ENCODE measurements at places on chromosomes 13 and 19.

DNA sequence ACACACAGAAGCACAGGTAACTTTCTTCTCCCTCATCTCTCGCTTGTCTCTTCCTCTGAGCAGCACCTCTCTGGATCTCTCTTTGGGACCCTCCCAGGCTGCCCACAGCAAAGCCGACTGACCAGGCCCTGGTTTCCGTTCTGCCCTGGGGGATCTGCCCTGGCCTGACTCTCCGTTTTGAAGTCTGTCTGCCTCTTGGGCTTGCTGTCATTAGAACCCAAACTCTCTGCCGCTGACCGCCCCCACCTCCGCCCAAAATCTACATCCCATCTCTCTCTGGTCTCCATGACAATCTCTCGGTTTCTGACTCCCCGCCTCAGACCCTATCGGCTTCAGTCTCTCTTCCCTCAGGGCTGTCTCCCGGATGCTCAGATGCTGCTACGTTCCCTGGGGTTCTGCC, 6.9 kb downstream of the KCNC3 start:
- DNase-seq, result no peak

DNA sequence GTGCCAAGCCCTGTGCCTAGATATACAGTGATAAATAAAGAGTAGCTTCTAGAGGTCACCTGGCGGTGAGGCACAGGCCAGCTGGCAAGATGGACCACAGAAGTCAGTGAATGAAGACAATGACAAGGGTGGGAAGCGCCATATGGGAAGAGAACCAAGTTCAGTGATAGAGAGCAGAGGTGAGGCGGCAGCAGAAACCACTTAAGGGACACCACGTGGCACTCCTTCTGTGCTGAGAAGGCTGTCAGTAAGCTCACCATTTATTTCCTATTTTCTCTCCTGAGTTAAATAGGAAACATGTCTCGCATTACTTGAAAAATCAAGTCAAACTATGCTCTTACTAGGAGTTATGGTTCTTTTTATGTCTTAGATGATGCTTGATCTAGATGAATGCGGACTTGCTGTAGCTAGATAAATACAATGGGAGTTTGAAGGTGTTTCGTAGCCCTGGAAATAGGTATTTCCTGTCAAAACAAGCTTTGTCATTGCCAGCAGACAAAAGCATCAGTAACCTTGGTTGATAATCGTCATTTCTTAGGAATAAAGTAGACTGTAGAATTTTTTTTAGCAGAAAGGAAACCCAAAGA, 17.8 kb downstream of the ALOX5AP start:
- no peak for DNase-seq

DNA sequence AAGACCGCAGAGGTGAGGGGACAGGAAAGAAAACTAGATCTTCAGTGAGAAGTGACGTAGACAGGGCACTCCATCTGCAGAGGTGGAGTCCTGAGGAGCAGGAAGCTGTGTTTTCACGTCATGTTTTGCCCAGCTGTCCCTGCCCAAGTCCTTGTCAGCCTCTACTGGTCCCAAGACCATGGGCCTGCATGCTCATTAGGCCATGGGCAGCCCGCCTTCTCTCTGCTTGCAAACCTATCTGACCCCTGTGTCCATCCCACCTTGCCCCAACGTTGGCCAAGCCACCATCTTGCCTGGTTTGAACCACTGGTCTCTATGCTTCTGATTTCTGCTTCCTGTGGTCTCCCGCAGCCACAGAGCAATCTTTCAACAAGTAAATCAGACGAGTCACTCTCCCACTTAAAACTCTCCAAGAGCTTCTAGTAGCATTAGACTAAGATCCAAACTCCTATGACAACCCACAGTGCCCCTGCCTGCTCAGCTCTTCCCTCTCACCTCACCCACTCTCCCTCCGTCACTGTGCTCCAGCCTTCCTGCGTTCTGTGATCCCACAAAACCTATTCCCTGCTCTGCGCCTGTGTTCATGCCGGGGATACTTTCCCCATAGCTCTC, 18.6 kb upstream of the CCNE1 start:
- DNase-seq, result no peak

DNA sequence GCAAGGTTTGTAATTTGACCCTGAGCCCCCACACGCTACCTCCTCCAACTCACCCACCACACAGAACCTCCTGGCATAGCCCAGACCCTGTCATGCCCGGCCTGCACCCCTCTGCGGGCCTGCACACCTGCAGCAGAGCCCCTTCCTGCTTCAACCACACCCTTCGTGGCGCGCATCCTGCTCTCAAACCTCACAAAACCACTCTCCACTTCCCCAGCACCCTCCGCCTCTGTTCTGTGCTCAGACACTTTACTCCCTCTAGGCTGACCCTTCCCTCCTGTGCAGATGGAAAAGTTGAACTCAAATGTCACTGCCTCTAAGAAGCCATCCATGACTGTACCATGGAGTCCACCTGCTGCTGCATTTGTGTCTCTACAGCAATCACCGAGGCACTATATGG, 28.5 kb downstream of the FAAP24 start:
- no peak for DNase-seq

DNA sequence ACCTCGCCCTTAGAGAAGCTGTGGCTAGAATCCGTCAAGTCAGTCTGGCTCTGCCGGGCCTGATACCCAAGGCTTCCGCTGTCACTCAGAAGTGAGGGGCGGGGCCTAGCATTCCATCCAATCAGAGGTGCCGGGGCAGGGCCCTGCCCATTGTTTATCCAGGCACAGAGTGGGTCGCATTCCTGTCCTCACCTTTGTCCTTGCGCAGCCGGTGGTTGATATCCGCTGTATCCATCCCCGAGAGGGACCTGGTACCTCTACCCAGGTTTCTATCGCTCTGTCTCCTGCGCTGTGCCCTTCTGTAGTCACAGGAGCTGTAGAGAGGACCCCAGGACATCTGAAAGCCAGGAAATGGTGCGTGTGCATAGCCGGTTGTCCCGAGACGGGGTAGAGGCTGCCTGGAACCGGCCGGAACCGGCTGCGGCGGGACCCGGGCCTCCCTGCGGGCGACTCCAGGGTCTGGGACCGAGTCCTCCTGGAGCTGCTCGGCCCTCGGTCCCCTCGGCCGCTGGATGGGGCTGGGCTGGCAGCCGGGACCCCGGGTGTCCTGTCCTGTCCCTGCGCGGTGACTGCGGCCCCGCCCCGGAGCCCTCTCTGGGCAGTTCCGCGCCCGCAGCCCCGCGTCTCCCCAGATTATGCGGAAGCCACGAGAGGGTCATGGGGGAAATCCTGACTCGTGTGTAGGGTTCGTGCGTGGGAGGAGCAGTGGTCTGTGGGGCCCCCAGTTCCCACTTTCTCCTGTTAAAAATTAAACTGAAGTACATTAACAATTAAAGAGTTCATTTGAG, at the start of gene ZNF763:
TSS of gene ZNF763 (plus strand) at position 183 of the 788 bp plus-strand sequence. CDS start at position 352, 169 bp downstream.
- peak; percentile 95 for DNase-seq

GRCh38 chr19:41261474-41262190, 2.5 kb upstream of the HNRNPUL1 start:
- DNase-seq, result no peak

GRCh38 chr13:48220592-48220980, 12.4 kb upstream of the ITM2B start:
- no peak for DNase-seq

DNA sequence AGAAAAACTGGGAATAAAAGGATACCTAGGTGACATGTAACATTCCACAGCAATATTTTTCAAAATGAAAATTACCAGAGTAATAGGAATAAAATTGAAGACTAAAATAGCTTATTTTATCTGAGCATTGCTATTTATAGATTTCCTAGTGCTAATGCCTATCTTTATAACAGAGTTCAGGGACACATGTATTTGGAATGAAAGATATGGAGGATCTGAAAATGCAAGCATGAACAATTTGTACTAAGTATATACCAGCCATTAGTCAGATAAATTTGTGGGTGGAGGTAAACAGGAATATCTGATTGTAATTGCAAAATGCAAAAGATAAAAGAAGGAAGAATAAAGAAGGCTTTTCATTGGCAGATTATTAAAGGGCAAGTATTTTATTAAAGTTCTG, 345.9 kb downstream of the GPC5 start:
- no peak for DNase-seq

DNA sequence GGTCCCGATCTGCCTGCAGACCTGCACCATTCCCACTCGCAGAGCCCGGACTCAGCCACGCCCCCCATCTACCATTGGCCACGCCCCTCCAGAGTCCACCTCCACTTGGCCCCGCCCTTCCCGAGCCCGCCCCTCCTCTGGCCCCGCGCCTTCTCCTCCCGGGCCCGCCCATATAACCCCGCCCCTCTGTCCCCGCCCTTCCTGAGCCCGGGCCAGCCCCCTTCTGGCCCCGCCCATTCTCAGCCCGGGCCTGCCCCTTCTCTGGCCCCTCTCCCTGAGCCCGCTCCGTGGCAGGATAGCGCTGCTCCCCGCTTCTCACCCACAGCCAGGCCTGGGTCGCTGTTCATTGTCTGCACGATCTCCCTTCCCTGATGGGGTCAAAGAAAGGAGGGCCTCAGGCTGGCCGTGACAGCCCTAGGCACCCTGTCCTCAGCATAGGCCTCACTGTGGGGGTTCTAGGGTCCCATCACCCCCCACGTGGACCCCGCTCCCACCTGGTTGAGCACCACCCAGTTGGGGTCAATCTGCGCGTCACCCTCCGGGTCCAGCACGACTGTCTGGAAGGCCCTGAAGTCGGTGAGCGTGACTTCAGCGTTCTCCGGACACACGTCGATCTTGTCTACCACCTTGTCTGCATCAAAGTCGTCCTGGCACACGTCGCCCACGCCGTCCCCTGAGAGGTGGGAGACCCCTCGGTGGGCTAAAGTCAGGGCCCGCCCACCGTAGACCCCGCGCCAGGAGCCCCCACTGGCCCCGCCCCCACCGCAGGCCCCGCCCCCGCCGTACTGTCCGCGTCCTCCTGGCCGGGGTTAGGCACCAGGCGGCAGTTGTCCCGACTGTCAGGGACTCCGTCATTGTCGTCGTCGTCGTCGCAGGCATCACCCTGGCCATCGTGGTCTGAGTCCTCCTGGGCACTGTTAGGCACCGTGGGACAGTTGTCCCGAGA, 5.7 kb downstream of the COMP start:
- DNase-seq, result peak; percentile 84

GRCh38 chr13:51396352-51396751, 56.5 kb downstream of the INTS6 start:
- no peak for DNase-seq

DNA sequence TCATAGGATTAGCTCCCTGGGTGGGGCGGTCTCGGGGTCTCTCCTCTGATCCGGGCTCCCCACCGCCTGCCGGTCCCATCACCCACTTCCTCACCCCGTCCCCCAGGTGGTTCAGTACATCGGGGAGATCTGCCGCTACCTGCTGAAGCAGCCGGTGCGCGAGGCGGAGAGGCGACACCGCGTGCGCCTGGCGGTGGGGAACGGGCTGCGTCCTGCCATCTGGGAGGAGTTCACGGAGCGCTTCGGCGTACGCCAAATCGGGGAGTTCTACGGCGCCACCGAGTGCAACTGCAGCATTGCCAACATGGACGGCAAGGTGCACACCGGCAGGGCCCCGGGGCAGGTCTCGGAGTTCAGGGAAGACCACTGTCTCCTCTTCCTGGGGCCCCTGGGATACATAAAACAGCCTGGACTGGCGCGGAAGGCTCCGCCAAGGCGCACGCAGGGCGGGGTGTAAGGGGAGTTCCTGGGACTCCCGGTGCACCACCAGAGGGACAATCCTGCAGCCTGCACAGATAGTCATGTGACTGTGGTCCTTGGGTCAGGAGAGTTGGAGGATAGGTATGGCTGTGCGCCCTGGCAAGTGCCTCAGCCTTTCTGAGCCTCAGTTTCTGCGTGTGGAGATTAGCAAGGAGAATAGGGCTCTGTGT, 14.2 kb upstream of the PGLS start:
- DNase-seq, result no peak

DNA sequence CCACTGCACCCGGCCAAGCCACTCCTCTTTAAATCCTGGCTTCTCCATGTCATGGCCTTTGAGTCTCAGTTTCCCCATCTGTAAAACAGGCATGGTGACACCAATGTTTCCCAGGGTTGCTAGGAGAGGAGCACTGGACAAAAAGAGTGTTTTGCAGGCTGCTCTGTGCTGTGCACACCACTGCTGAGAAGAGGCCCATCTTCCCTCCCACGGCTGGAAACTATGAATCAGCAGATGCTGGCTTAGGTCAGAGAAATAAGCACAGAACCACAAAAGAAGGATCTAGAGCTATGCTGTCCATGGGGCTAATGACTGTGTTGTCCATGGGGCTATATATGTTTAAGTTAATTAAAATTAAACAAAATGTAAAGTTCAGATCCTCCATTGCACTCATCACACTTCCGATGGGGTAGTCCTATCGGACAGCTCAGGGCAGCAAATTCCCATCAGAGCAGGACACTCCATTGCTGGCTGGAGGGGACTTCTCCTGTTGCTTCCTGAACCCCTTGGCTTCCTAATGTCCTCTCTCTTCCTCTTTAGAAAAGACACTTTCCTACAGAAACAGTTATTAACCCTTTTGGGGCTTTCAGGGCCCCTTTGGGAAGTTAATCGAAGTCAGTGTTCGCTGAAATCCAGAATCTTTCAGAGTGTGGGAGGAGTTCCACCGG, 37.1 kb downstream of the TSHZ3 start:
- DNase-seq, result no peak

DNA sequence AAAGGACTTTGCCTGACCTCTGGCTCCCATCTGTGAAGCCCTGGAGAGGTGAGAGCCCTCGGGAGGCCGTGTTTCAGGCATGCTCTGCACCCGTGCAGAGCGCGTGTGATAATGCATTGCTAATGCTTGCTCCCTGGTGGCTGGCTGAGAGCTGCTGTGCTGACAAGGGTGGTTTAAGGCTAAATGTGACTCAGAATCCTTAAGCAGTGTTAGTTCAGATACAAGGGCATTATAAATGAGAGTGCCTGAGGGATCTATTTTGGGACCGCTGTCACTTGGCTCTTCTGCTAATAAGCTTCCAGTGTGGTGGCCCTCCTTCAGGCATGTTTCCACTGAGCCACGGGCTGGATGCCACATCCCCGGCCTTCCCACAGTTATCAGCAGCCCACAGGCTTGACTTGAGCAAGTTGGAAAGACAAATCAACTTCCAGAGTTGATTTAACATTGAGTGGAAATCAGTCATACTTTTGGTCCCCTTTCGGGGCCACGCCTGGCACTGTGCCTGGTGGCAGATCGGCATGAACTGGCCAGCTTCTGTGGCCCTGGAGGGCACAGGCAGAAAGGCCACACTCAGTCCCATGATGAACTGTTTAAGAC, 17.0 kb downstream of the ALOX5AP start:
- no peak for DNase-seq

DNA sequence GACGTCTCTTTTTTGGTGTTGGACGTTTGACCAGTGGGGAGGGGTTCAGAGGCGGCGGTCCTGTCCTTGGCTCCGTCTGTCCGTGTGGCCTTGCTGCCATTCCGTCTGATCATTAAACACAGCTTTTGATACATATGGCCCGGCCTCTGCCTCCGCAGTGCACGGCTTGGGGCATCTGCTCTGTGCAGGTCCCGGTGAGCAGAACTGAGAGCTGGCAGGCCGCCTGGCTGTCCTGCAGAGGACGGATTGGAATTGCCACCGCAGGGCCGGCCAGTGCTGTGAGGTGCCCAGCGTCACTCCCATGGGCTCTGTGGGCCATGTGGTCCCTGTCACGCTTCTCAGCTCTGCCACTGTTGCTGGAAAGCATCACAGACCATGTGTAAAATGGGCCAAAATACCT, 5.4 kb upstream of the TMPRSS9 start:
- no peak for DNase-seq

GRCh38 chr13:55652657-55653056, 1488.1 kb upstream of the PRR20A start:
- DNase-seq, result no peak

- DNase-seq, result no peak
Observed at GRCh38 chr19:19459073-19459472, 53.6 kb downstream of the GATAD2A start.

GRCh38 chr19:34241513-34242337, 12.6 kb upstream of the GARRE1 start:
- DNase-seq, result no peak

All from activated effector memory CD4-positive, alpha-beta T cell treated with anti-CD3 and anti-CD28 coated beads, Interleukin-2, amount 50 U/mL, for 16 hours (primary cell).